NCI-H1436 (cell line): ENCODE measurements at places on chromosomes 4 and X.

DNA sequence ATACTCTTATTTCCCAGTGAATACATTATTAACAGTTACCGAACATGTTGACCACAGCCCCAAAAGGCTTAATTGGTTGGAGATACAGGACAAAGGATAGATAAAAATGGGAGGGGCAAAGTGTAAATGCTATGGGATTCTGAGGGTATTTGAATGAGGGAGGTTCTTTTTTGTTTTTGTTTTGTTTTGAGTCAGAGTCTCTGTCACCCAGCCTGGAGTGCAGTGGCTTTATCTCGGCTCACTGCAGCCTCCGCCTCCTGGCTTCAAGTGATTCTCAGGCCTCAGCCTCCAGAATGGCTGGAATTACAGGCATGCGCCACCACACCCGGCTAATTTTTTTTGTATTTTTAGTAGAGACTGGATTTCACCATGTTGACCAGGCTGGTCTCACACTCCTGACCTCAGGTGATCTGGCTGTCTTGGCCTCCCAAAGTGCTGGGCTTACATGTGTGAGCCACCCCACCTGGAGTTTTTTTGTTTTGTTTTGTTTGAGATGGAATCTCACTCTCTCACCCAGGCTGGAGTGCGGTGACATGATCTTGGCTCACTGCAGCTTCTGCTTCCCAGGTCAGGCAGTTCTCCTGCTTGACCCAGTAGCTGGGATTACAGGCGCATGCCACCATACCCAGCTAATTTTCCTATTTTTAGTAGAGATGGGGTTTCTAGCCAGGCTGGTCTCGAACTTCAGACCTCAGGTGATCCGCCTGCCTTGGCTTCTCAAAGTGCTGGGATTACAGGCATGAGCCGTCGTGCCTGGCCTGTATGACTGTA is 9.0 kb downstream of the UBE2K start:
- no peak for DNase-seq

DNA sequence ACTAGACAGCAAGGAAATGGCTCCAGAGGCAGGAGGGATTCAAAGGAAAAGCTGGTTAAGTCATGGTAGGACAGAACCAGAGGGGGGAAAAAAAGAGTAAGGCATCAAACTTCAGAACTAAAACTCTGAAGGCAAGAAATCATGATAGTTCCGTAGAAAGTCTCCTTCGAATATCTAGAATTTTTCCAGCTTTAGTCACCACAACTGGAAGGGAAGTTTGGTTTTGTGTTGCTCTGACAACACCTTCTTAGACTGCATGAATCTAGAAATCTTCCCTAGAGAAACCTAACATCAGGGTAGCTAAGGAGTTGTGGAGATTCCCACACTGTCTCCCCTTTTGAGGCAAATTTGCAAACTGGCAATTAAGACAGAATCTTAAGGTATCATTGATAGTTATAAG is 33.7 kb downstream of the AMMECR1 start:
- DNase-seq = no peak

DNA sequence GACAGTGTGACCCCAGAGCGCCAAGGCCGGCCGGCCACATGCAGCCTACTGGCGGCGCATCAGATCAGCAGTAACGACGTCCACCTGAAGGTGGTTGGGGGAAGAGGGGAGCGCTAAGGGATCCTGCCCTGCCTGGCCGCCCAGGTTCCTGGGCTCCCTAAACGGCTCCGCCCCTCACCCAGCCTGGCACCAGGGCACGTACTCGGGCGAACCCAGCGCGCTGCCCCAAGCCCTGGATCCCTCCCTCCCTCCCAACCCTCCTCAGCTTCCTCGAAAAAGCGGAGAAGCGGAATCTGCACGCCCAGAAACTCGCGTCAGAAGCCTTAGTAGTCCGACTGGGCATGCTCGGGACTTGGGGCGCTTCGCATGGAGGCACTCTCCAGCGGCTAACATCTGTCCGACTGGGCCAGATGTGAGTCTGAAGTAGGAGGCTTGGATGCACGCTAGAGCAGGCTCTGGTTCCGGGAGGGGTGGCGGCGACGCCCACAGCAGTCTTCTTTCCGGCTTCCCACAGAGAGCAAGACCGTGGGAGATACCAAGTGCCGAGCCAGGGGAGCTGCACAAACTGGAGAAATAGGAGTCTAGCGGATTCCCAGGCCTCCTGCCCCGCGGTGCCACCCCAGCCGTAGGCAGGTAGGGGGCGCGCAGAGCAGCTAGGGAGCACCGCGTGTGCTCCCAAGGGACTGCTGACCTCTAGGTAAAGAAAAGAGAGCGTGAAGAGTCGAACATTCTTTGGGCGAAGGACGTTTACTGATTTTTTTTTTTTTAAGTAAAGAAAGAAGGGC is 114.3 kb upstream of the TEX13C start:
- no peak for DNase-seq

GRCh38 chr4:140738139-140738538 is 18.0 kb downstream of the TBC1D9 start:
- no peak for DNase-seq

DNA sequence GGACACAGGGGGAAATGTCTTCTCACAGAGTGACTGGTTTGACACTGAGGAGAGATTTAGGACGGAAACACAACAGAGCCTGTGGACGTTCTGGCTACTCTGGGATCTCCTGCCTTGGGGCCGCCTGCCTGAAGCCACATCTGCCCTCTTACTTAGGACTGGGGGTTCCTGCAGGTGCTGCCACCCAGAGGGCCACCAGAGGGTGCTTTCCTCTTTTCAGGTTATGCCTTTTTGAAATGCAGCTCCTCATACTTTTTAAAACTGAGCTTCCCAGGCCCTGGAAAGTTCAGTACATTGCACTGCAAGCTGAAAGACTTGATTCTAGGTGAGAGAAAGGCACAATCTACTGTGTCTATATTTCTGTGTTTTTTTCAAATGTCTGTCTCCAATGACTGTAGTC is 92.2 kb upstream of the PGRMC2 start:
- no peak for DNase-seq

GRCh38 chrX:107199491-107199890 is 6.7 kb downstream of the NUP62CL start:
- no peak for DNase-seq

GRCh38 chrX:151973060-151973661 is 1.3 kb downstream of the GABRE start:
- no peak for DNase-seq

DNA sequence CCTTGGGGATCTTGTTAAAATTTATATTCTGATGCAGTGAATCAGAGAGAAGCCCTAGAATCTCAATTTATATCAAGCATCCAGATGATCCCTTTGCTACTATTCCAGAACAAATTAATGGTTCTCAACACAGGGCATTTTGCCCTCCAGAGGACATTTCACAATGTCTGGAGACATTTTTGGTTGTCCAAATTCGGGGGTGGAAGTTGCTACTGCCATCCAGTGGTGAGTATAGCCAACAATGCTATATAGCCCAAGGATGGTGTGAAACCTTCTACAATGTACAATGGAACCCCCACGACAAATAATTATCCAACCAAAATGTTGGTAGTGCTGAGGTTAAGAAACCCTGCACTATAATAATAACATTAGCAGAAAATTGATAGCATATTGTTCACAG is 2440.0 kb downstream of the PCDH7 start:
- DNase-seq = no peak

DNA sequence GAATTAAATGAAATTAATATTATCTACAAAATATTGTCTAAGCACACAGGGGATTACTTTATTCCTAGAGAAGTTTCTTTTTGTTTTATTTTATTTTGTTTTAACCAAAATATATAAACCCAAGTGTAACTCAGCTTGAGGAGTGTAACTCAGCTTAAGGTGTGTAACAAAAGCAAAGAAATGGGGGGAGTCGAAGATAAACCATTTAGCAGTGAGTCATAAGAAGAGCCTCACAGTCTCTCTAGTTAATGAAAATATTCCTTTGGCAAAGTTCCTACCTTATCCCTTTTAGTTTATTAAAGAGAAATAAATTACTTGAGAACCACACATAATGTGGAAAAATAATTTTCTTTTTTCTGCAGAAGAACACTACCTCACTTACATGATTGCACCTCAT is 261.8 kb downstream of the KCTD8 start:
- DNase-seq = no peak

DNA sequence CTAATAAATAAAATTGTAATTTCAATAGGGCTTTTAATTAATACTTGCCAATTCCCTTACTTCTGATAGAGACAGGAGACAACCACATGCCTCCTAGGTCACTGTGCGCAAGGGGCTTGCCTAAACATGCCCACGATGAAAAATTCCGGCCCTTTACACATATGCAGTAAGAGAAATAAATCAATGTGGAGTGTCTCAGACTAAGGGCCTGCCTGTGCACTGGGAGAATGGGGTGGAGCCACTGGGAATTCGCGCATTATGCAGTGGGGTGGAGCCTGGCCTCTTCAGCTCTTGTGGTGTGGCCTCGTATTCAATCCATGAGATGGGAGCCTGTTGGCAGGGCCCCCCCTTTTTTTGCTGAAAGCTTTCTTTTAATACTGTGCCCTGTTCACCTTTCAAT is 484.5 kb downstream of the PDGFC start:
- DNase-seq = no peak
